ENCODE measurements at places on chromosomes 5 and 9. TPM values are rescaled to one million over a fixed set of nuclear protein-coding genes. Genes with fewer than 3 reads are reported as not detected.

DNA sequence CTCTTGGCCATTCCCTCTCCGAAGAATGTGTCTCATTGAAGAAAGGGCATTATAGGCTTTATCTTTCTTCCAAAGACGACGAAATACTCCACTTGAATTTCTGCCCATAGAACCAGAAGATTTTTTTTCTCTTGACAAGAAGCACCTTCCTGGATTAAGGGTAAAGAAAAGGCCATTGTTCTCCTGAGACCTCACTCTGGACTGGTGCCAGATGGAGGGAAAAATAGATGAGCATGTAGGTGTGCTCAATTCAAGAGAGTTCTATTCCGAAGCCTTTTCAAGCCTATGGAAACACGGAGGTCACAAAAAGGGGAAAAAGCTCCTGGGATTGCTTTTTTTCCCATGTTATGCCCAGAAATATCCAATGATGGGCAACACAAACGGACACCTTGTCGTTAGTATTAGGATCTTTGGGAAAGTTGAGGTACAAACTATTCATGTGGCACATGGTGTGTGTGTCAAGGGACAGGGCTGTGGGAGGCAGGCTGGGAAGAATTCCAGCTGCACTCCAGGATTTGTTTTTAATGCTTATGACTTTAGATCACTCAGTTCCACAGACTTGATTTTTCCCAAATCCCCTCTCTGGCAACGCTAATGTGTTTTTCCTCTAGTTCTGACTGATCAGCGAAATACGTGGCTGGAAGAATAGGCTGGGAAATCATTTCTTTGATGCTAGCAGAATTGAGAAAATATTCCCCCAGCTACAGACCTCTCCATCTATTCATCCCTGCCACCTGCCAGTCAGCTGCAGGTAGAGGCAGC lies 89.9 kb downstream of the SIL1 start:
- no peaks in the 10 kb centered on the region for H3K27me3 ChIP-seq
- H3K4me1 ChIP-seq, result peaks cover 14% of the 10 kb centered on the region
- H3K27ac ChIP-seq, result peak overlapping the region; percentile 16
- H3K4me3 ChIP-seq, result no peak overlapping the region
- DNase-seq, result no peak
- H3K36me3 ChIP-seq, result no peaks in the 10 kb centered on the region

WDR31 gene
- total RNA-seq, result 1.5 TPM

GRCh38 chr9:19481121-19481870 lies 72.5 kb downstream of the ACER2 start:
- peaks cover 3% of the 10 kb centered on the region for H3K27me3 ChIP-seq
- no peak overlapping the region for H3K27ac ChIP-seq
- DNase-seq, result no peak
- no peaks in the 10 kb centered on the region for H3K36me3 ChIP-seq
- no peaks in the 10 kb centered on the region for H3K4me1 ChIP-seq

GRCh38 chr5:87114631-87115030 lies 153.1 kb upstream of the RASA1 start:
- H3K27ac ChIP-seq, result no peak overlapping the region
- H3K36me3 ChIP-seq, result no peaks in the 10 kb centered on the region
- no peak overlapping the region for H3K4me3 ChIP-seq
- H3K27me3 ChIP-seq, result no peaks in the 10 kb centered on the region

DOK3 gene
- total RNA-seq, result 17.2 TPM

DNA sequence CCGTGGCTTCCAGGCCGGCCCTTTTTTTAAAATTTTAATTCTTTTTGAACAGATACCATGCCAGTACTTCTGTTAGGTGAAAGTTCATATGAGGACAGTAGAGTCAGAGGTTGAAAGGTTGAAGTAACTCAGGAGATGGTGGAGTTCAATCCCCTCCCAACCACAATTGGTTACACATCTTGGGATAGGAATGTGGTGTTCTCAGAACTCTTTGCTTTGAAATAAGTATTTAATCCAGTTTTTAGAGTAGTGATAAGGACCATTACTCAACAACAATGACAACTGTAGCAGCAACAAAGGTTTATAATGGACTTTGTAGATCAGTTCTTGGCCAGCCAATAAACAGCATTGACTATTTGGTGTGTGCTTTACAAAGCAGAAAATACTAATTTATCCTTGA lies 116.0 kb downstream of the ARHGAP26 start:
- no peak overlapping the region for H3K27ac ChIP-seq
- H3K4me1 ChIP-seq, result no peaks in the 10 kb centered on the region
- H3K27me3 ChIP-seq, result no peaks in the 10 kb centered on the region
- no peaks in the 10 kb centered on the region for H3K36me3 ChIP-seq

- no peak overlapping the region for H3K4me3 ChIP-seq
- H3K27ac ChIP-seq, result no peak overlapping the region
- DNase-seq, result no peak
- no peaks in the 10 kb centered on the region for H3K36me3 ChIP-seq
Measured at GRCh38 chr5:167513381-167513780, 778.1 kb upstream of the WWC1 start.

GRCh38 chr5:146240951-146241350 lies 37.5 kb downstream of the RBM27 start:
- H3K4me1 ChIP-seq, result no peaks in the 10 kb centered on the region
- no peak overlapping the region for H3K4me3 ChIP-seq
- no peak overlapping the region for H3K27ac ChIP-seq
- no peak for DNase-seq
- H3K27me3 ChIP-seq, result no peaks in the 10 kb centered on the region
- no peaks in the 10 kb centered on the region for H3K36me3 ChIP-seq

SPATA31C1 gene
- total RNA-seq, result not detected

DNA sequence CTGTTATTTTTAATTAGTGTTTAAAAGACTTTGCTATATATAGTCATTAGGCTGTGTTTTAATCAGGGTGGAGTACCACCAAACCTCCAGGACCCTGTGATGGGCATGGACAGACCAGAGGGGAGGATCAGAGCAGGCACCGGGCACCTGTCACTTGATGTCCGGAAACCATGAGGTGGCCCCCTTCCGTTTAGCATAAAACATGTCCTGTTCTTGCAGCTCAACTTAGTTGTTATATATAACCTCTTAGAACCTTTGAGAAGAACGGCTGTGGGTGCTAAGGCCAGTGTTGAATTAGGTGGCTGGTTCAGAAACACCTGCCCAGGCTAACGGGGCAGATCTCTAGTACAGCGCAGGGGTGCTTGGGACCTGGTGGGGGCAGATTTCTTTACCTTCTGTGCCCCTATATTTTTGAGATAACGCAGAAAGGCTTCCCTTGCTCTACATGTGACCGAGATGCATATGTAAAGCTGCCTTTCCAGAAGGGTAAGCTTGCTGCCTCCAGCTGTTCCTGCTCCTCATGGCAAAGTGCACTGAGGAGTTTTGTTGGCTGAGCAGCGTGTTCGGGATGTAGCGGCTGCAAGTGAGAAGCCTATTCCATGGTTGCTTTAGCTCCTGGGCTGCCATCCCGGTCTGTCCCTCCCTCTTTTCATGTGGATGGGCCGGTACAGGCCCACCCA lies 255.5 kb downstream of the FANCC start:
- no peak overlapping the region for H3K4me3 ChIP-seq
- peak overlapping the region; percentile 89 for H3K27ac ChIP-seq
- peaks cover 76% of the 10 kb centered on the region for H3K4me1 ChIP-seq
- DNase-seq, result no peak
- no peaks in the 10 kb centered on the region for H3K36me3 ChIP-seq
- H3K27me3 ChIP-seq, result no peaks in the 10 kb centered on the region

DNA sequence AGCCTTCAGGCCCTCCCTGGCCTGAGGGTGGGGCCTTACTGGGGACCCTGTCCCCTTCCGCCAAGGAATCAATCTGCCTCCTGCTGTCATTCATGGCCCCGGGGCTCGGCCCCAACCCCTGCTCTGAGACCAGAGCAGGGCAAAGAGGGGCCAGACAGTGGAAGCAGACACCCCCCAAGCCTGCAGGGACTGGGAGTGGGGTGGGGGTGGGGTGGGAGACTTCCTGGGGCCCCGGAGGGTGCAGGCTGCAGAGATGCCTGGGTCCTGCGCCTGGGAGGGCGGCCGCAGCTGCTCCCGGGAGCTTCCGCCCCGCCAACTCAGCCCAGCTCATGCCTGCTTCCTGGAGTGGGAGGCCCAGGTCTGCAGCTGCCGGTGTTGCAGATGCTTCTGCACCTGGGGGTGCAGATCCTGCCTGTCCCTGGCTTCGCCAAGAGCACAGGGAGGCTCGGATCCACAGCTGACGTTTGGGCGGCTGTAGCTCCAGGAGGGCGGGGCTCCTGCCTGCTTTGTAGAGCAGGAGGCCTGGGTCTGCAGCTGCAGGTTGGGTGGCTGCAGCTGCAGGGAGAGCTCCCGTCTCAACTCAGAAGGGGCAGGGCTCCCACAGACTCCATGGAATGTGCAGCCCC lies 6.2 kb downstream of the KIF4B start:
- H3K27me3 ChIP-seq, result no peaks in the 10 kb centered on the region
- DNase-seq, result no peak
- no peaks in the 10 kb centered on the region for H3K4me1 ChIP-seq
- no peak overlapping the region for H3K27ac ChIP-seq
- no peaks in the 10 kb centered on the region for H3K36me3 ChIP-seq

HAPLN1 gene
- total RNA-seq, result not detected

DNA sequence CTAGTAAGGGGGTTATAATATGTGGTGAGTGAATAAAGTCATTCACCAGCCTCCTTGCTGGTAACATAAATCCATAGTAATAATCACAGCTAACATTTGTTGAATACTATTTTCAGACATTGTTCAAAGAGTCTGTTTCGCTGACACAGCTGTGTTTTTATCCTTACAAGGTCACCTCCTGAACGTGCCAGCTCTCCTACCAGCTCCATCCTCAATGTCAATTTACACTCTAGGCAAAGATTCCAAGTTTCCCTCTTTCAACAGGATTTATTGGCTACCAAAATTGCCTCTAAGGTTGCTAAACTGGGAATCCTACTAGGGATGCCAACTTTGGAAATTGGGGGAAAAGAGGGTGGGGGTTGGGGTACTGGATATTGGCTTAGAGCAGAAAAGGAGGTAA lies 30.7 kb upstream of the SMC5 start:
- DNase-seq, result no peak
- H3K27me3 ChIP-seq, result no peaks in the 10 kb centered on the region
- no peak overlapping the region for H3K27ac ChIP-seq
- H3K4me3 ChIP-seq, result no peak overlapping the region
- H3K36me3 ChIP-seq, result no peaks in the 10 kb centered on the region

GRCh38 chr5:158380661-158381060 lies 521.7 kb upstream of the CLINT1 start:
- no peaks in the 10 kb centered on the region for H3K27me3 ChIP-seq
- DNase-seq, result no peak
- H3K27ac ChIP-seq, result no peak overlapping the region
- no peaks in the 10 kb centered on the region for H3K36me3 ChIP-seq
- H3K4me3 ChIP-seq, result no peak overlapping the region
- H3K4me1 ChIP-seq, result peaks cover 14% of the 10 kb centered on the region

GRCh38 chr9:126754436-126755316 lies 50.2 kb upstream of the ZBTB43 start:
- peak; percentile 64 for DNase-seq
- H3K4me3 ChIP-seq, result no peak overlapping the region

DNA sequence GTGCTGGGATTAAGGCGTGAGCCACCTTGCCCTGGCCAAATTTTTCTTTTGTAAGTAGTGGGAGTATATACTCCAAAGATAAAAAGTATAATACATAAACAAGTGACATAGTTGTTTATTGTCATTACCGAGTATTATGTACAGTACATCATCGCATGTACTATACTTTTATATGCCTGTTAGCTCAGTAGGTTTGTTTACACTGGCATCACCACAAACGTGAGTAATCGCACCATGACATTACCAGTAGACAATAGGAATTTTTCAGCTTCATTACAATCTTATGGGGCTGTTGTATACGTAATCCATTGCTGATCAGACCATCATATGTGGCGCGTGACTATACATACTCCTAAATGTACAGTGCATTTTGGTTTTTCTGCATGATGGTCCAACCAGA lies 9.8 kb downstream of the SECISBP2 start:
- no peak for DNase-seq
- H3K27me3 ChIP-seq, result no peaks in the 10 kb centered on the region
- no peak overlapping the region for H3K4me3 ChIP-seq
- peaks cover 3% of the 10 kb centered on the region for H3K36me3 ChIP-seq
- no peak overlapping the region for H3K27ac ChIP-seq

AMACR gene
- 39.1 TPM for total RNA-seq

GRCh38 chr9:21381448-21382339 lies 3.5 kb downstream of the IFNA2 start:
- H3K27me3 ChIP-seq, result peaks cover 31% of the 10 kb centered on the region
- H3K36me3 ChIP-seq, result no peaks in the 10 kb centered on the region
- no peak overlapping the region for H3K27ac ChIP-seq
- H3K4me3 ChIP-seq, result no peak overlapping the region
- H3K4me1 ChIP-seq, result no peaks in the 10 kb centered on the region
- no peak for DNase-seq

DNA sequence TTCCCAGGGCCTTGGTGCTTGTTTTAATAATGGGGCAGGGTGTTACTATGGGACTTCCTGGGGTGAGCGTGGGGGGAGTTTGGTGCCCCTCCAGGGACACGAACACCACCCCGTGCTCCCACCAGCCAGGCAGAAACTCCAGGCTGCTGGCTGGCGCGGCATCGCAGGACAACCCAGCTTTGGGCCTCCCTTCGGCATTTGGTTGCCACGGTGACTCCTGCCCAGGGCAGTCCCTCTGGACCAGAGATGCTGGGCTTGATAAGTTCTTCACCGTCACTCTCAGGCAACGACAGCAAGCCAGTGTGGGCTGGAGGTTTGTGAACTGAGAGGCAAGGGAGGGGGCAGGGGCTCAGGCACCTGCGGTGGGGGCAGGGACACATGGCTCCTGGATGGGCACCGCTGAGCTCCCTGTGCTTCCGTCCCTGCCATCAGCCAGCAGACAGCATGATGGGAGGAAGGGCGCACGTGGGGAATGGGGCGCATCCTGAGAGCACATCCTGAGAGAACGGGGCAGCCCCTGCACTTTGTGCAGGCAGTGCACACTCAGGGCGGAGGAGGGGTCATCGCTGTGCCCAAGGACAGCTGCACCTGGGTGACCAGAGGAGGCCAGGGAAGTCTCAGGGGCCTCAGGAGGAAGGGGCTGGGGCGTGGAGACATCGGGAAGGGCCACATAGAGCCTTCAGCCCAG lies 116.4 kb downstream of the RXRA start:
- H3K4me1 ChIP-seq, result peaks cover 19% of the 10 kb centered on the region
- no peak for DNase-seq
- peaks cover 11% of the 10 kb centered on the region for H3K27me3 ChIP-seq
- no peak overlapping the region for H3K4me3 ChIP-seq

GRCh38 chr9:96721303-96721702 lies 56.6 kb downstream of the ZNF510 start:
- H3K27ac ChIP-seq, result no peak overlapping the region
- no peak overlapping the region for H3K4me3 ChIP-seq
- no peaks in the 10 kb centered on the region for H3K36me3 ChIP-seq
- H3K4me1 ChIP-seq, result peaks cover 11% of the 10 kb centered on the region
- H3K27me3 ChIP-seq, result peaks cover 18% of the 10 kb centered on the region

ZNF300 gene
- total RNA-seq, result 3.4 TPM

SLC45A2 gene
- not detected for total RNA-seq

CFAP90 gene
- not detected for total RNA-seq

Data from transverse colon (tissue), 4 donors.